Right ventricle myocardium inferior (tissue), 1 donor: ENCODE measurements at places on chromosomes 6 and 20.

DNA sequence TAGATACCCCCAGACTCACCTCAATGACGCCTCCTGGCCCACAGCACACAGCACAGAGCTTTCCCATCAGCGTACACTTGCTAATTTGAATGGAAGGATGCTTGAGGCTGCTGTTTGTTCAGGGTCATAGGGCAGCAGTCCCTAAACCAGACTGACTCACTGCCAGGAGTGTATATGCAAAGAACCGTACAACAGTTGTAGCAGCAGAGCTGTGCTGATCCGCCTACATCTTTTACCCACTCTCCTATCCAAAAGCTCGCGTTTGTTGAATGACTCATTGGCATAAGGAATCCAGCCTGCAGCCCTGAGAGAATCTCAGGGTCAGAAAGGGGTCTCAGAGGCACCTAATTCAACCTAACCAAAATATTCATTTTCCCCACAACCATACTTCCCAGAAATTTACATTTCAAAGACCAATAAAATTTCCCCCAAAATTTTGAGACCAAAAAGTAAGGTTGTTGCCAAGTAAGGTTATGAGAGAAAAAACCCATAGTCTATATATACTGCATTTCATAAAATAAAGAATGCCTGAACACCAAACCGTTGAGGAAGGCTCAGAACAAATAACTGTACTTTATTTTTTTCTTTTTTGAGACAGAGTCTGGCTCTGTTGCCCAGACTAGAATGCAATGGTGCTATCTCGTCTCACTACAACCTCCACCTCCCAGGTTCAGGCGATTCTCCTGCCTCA lies 35.3 kb upstream of the CCND3 start:
- DNase-seq = no peak

DNA sequence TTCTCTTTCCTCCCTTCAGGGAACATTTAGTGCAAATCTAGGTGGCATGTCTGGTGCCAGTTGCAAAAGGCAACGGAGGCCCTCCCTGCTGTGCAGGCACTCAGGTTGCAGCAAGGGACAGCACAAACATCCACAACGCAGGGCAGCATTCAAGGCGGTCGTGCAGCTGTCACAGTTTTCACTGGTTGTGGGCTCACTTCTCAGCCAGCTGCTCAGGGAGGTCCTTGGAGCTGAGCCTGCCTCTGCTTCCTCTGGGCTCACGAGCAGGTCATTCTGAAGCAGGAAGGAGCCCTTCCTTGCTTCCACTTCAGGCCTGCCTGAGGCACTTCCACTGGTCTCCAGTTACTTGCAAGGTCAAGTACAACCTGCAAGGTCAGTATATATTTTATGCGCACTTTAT lies 3.8 kb upstream of the NPEPL1 start:
- no peak for DNase-seq

DNA sequence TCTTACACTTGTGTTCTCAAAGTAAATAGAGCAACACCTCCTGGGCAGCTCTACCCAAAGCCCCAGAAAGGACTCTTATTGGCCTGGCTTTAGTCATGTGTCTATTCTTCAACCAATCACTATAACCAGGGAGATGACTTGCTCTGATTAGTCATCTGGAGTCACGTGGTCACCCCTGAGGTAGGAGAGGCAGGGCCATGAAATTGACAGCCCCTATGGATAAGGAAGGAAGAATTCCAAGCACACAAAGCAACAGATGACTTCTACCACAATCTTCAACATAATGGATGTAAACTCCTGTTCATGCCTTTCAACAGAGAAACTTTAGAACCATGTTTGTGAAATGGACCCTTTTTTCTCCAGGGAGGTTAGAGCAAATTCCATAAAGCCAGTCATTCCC lies 24.6 kb upstream of the EYA2 start:
- no peak for DNase-seq

- DNase-seq = no peak
Measured at GRCh38 chr6:154438882-154439415, 71.5 kb downstream of the CNKSR3 start.
